ENCODE measurements at places on chromosomes 16 and 17.

GRCh38 chr17:62899361-62899760 lies 66.7 kb upstream of the TANC2 start:
- no peak for DNase-seq

- DNase-seq, result no peak
Observed at GRCh38 chr16:58882292-58882691, 148.2 kb upstream of the GOT2 start.

DNA sequence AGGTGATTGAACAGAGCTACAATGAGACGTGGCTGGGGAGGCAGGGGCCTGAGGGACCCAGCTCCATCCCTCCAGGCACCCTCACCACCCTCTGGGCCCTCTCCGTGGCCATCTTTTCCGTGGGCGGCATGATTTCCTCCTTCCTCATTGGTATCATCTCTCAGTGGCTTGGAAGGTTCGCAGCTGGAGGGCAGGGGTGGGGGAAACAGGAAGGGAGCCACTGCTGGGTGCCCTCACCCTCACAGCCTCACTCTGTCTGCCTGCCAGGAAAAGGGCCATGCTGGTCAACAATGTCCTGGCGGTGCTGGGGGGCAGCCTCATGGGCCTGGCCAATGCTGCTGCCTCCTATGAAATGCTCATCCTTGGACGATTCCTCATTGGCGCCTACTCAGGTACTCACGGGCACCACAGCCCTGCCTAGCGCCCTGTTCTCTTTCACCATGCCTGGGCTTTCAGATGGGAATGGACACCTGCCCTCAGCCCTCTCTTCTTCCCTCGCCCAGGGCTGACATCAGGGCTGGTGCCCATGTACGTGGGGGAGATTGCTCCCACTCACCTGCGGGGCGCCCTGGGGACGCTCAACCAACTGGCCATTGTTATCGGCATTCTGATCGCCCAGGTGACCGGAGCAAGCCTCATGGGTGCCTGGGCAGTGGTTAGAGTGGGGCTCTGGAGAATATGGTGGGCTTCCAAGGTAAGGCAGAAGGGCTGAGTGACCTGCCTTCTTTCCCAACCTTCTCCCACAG lies 2.1 kb downstream of the SLC2A4 start:
- DNase-seq, result no peak

GRCh38 chr16:23934610-23935236 lies 98.9 kb downstream of the PRKCB start:
- no peak for DNase-seq

DNA sequence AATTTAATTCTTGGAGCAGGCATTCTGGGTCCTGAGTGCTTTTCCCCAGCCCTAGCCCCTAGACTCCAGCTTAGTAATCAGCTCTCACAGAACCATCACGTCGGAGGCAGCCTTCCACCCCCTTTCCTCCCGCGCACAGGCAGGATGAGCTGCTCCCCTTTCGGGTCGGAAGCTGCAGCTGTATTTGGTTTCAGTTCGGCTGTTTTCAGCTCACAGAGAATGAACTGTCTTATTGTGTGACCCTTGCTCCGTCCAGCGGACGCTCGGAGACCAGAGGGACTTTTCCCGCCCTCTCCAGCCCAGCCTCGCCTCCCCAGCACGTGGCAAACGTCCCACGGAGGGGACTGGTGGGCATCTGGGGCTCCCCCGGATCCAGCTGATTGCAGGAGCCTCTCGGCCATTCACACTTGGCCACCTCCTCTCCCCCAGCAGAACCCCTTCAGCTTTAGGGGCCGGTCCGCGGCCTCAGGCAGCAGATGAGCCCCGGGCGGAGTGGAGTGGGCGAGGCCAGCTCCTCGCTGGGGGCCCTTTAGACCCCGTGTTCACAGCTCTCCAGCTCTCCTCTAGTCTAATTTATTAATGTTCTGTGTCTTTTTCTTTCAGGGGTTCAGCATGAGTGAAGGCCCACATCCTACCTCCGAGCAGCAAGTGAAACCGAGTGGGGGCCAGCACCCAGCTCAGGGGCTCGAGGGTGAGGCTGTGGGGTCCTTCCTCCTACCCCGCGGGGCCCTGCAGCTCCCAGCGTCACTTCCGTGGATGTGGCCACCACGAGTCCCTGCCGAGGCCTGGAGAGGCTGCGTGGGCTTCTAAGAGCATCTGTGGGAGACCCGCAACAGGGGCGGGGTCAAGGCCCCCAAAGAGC lies 863 bp upstream of the UTS2R start:
- no peak for DNase-seq

GRCh38 chr16:7294020-7294419 lies 38.6 kb upstream of the RBFOX1 start:
- no peak for DNase-seq

DNA sequence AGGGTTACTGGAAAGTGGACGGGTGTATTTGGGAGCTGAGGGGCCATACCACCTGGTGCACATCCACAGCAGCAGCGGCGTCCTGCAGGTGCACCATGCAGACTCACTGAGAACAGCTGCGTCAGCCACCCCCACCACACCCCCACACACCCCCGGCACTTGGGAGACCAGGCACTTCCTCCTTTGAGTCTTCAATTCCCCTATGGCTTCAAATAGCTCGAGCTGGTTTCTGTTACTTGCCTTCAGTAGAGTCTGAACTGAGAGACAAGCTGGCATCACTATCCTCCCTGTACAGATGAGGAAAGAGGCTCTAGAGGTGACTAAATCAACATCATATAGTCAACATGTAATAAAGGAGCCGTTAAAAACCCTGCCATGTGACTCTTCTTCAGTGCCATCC lies 15.4 kb downstream of the CUEDC1 start:
- no peak for DNase-seq

GRCh38 chr17:72402727-72403210 lies 281.9 kb downstream of the SOX9 start:
- no peak for DNase-seq
